Omental fat pad (tissue), 4 donors: ENCODE measurements at places on chromosomes 12 and 14. TPM values are rescaled to one million over a fixed set of nuclear protein-coding genes. Genes with fewer than 3 reads are reported as not detected.

RTN1 gene
- 28.6 TPM for total RNA-seq

GRCh38 chr12:91194500-91194899, 11.9 kb upstream of the DCN start:
- no peak for DNase-seq

DNA sequence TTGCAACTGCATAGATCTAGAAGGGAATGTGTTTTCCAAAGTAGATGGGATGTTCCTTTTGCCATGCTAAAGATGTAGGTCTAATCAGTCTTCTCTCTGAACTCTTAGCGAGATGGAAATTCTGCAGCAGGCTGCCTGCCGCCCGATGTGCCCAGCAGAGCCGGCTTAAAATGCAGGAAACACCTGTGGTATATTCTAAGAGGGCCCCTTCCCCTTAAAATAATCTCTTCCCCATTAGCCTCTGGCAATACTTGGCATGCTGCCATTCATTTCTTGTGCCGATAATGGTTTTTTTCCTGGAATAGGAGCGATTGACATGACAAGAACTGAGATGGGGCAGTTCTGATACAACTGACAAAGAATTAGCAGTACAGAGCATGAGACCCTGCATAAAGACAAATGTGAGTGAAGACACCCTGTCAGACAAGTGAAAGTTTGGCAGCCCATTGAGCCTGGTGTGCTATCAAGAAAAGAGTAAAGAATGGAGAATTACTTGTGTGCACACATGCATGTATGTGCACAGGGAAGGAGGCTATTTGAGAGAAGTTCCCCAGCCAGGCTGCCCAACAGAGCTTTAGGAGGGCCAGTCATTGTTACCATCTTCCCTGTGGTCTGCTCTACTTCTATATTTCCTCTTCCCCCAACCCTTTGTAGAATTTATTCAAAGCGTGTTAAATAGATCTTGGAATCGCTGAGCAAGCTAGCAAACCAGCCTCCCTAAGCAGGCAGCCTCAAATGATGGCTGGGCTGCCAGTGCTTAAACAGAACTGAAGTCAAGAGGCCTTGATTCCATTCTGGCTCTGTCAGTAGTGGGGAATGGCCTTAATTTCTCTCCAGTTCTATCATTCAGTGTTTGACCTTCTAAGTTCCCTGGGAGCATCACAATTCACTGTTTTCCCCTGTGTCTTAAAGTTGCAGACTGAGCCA, 29.6 kb upstream of the NTF3 start:
- no peak for DNase-seq

DNA sequence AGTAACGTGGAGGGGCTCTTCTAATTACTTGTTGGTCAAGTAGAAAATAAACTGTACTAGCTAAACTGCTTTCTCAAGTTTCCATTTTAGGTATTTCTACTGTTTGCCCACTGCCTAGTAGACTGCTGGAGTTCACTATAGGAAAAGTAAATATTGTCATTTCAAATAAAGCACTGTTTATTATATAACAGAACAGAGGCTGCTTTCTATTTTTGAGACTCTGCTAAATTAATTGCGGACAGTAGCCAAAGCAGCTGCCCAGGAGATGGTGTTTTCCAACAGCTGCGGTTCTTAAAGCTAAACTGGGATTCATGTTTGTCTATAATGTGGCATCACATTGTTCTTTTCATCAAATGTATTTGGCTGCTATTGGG, 15.9 kb upstream of the SIX1 start:
- no peak for DNase-seq

DNA sequence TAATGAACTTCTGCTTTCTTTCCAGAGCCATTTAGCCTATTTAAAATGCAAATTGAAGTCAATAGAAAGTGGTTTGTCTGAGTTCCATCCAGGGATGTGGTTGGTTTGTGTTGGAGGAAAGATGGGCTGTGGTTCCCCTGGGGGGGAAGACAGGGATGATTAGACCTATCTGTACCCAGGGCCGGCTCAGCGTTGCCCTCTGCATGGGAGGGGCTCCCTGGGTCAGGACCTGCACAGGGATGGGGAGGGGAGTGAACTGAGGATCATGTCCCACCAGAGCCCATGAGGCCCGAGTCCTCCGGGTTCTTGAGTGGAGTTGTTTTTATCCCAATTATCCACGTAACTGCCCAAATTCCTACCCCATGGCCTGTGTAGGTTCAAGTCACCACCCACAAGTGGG, 76.9 kb upstream of the SFSWAP start:
- DNase-seq: no peak

GRCh38 chr14:57865403-57866198, at the start of gene SLC35F4:
SLC35F4 (minus strand) TSS chr14:57866092.
- DNase-seq: no peak

DNA sequence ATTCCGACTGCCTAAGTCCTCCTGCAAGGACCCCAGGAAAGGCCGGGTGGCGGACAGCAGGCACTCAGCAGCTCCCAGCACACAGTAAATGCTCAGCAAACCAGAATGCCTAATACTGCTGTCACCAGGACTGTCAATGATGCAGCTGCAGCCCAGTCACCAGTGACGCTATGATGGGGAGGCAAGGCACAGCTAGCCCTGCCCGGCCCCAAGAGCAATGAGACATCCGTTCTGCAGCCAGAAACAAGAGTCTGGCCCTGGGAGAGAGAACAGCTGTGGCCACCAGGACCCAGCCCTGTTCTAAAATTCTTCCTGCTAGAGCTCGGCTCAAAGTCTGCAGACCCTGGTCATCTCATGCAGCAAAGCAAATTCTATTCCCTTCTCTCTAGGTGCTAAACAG, 69.8 kb downstream of the NCOR2 start:
- no peak for DNase-seq
